Posterior cingulate gyrus (tissue), 11 donors: ENCODE measurements at places on chromosomes 12 and 14.

- no peak for DNase-seq
Observed at GRCh38 chr14:102824832-102825231, 47.6 kb downstream of the TRAF3 start.

GRCh38 chr12:122072031-122072970, 6.3 kb upstream of the MLXIP start:
- no peak for DNase-seq

GRCh38 chr14:42947991-42948390, 1341.3 kb downstream of the LRFN5 start:
- no peak for DNase-seq

DNA sequence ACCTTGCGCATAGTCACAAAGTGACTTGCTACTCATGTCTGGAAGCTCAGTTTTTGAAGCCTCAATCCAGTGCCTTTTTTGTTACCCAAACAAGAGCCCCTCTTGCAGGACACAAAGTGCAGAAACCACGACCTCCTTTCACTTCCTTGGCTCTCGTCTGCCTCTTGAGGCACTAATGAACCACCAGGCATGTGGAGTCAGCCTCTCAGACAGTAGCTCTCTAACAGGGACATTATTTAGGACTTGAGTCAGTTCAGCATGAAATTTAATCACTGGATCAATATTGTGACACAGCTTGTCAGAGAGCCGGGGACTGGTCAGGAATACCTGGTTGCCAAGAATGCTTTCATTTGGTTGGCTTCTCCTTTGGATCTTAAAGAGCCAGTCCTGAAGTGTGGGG, 46.7 kb downstream of the HSPB8 start:
- no peak for DNase-seq

DNA sequence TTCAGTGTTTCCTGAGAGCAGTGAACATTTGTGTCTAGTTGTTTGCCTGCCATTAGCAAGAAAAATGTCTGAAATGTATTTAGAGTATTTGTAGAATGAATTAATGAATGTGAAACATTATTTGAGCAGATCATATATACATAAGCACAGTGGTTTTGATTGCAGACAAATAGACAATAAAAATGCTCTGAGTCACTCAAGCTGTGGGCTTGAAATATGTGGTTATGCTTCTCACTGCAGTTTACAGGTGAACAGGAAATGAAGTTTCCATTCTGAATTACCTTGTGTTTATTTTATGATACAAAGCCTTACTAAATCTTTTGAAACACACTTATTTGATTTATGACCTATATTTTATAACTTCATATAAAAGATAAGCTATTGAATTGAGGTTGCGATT, 827.7 kb downstream of the TMTC2 start:
- DNase-seq, result no peak

DNA sequence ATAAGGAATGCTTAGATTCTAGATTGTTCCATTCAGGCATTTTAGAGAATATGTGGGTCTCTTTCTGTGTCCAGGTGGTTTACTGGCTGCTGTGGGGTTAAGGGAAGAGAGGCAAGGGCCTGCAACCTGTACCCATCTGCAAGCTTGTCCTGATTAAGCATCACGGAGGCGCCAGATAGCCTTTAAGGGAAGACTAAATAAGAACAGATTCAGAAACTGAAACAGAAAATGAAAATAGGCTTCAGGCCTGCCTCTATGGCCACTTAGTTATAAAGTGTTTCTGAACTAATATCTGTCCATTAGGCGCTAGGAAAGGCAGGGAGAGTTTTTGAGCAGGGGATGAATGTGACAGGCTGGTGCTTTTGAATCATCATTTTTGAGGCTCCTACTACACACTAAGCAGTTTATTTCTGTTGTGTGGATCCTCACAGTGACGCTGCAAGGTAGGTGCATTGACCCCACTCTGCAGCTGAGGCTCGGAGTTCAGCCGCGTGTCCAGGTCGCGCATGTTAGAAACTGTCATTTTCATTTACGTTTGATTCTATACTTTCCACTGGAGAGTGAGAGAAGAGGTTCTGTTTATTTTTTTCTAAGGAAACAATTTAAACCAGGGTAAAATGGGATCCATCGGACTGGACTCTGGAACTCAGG, 47.4 kb downstream of the SLC6A12 start:
- no peak for DNase-seq

- no peak for DNase-seq
Observed at GRCh38 chr12:94717656-94718055, 67.3 kb upstream of the TMCC3 start.

DNA sequence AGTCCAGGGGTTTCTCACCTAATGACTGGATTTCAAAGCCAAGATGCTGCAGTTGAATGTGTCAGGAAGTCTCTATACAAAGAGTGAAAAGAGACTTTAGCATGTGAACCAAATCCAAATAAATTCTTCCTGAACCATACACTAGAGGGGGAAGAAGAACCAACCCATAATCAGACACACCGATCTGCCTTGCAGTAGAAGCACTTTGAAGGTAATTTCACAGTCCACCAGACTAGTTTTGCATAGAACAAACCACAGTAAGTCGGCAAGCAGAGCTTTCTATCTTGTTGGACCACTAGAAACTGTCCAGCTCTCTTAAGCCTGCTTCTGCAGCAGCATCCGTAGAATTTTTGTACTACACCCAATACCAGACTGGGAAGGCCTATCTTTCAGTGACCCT, 39.3 kb downstream of the FIGNL2 start:
- no peak for DNase-seq

DNA sequence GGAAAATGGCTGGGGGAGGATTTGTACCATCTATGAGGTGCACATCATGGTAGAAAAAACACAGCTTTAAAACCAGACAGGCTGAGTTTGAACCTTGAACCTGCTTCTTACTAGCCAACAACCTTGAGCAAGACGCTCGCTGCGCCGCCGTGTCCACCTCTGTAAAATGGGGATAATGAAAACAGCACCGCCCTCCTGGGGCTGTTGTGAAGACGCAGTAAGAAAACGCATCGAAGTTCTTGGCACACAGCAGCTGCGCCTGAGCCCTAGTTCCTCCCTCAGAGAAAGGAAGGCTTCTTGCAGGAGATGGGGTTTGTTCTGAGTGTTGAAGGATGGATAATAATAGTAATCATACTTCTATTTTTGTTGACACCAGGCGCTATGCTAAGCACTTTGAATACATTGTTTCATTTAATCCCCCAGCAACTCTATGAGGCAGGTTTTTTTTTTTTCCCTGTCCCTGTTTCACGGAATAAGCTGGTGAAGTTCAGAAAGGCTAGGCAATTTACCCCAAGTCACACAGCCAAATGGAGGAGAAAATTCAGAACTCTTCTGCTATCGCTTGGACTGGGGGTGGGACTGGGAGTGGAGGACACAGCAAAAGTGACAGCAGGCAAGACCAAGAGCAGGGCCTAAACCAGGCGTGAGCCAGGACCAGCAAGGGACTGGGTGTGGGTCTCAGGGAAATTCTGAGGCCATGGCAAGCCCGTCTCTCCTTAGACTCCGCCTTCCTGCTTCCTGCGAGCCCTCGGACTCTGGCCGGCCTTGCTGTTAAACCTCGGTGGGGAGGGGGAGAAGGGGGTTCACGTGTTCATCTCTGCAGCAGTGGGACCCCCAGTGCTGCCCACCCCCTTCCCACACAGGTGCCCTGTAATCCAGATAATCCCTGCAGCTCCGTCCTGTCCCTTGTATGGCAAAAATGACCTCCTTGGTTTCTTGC, 97.5 kb downstream of the LRRC74A start:
- peak; percentile 91 for DNase-seq

DNA sequence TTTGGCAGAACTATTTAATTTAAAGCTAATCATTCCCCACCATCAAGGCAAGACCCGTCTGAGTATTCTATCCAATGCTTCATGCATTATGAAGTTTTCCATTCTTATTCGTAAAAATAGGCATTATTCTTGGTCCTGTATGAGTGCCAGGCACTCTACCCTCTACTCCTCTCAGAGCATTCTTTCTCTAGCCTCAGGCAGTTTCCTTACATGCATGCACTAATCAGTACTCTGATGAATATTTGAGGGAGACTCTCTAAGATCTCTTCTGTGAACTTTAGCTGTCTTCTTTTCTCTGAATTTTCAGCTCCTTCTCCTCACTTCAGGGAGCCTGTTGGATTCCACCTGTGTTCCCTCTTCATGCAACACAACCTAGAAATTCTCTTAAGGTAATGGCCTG, 334.7 kb downstream of the RAD51B start:
- DNase-seq, result no peak

- DNase-seq, result no peak
Observed at GRCh38 chr12:14695715-14696141, 671 bp downstream of the GUCY2C start.

DNA sequence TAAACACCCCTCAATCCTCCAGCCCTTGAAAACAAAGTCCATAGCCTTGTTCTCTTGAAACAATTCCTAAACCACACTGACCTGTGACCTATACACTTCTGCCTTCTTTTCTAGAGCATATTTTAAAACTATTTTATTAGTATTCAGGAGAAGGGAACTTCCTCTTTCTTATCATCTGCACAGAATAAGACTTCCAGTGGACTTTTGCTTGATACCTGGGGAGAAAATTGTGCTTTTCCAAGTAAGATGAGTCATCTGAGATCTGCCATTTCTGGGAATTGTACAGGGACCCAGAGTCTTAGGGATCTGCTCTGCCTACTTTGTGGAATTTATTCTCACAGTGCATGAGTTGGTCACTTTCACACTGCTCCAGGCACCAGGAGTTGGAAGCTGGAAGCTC, 10.5 kb upstream of the WNT5B start:
- no peak for DNase-seq

DNA sequence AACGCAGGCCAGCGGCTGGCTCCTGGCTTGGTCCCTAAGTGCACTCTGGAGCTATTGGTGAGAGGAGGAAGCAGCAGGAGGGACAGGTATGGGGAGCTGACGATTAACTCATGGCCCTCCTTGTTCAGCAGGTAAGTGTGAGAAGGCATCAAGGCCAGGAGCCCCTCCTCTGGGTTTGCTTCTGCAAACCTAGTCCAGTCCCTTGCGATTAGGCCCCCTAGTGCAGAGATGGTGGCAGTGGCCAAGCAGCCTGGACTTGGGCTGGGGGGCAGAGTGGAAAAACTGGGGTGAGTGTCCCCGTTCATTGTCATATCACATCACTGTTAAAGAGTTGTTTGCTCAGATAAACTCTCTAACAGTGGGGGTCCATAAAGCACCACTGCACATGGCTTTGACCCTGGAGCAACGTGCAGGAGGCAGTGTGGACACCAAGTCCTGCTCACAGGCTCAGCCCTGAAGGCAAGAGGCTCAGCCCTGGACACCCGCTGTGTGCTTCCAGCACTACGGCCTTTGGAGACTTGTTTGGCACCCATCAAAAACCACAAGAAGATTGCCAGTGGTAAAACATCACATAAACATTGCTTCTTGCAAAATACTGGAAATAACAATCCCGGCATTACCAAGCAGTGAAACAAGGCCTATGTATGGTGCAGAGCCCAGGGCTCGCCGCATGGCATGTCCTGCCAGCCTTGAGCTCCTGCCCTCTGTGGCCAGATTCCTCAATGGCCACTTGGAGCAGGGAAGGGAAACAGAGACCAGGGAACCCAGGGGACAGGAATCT, 184.3 kb upstream of the RTL1 start:
- no peak for DNase-seq

GRCh38 chr12:75488553-75488952, 8.0 kb downstream of the GLIPR1 start:
- no peak for DNase-seq

DNA sequence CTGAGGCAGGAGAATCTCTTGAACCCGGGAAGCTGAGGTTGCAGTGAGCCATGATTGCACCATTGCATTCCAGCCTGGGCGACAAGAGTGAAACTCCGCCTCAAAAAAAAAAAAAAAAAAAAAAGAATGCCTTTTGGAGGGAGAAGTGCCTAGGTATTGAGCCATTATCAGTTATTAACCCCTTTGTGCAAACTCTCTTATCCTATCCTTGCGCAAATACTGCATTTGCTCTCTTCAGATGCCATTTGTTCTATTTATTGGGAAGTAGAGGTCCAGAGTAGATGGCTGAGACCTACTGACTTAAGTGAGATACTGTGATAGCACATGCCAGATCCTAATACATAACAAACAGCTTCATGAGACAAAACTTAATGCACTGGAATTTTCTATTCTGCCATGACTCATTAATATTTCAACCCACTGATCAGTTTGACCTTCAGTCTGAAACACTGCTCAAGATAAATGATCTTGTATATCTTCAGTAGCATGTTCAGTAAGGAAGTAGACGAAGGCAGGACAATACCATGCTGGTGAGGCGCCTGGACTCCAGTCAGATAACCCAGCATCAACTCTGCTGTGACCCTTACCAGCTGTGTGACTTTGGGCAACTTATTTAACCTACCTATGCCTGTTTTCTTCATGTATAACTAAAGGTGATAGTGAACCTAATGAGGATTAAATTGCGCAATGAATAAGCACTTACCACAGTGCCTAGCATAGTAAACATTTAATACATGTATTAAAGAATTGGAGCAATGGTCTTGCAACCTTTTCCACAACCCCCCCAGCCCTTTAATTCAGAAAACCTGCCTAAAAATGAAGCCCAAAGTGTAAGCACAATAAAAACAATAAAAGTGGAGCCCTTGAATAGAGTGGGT, 5.7 kb upstream of the DNAAF2 start:
- DNase-seq, result no peak

GRCh38 chr12:104670439-104671408, 214.0 kb downstream of the CHST11 start:
- no peak for DNase-seq

- no peak for DNase-seq
Observed at GRCh38 chr14:54211551-54212308, 185.1 kb upstream of the CDKN3 start.

GRCh38 chr14:56603648-56604047, 24.1 kb downstream of the TMEM260 start:
- no peak for DNase-seq

GRCh38 chr12:12792421-12792820, 7.0 kb downstream of the APOLD1 start:
- no peak for DNase-seq

DNA sequence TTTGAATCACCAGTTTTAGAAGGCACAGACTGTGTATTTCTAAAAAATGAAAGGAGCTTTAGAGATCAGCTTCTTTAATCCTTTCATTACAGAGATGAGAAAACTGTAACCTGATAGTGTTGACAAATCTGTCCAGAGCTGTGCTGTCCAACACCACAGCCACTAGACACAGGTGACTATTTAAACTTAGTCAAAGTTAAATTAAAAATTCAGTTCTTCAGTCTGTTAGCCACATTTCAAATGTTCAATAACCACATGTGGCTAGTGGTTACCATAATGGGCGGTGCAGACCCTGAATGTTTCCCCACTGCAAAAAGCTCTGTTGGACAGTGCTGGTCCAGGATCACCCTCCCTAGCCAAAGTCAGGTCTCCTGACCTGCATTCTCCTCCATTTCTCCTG, 21.6 kb downstream of the DAD1 start:
- no peak for DNase-seq
